ENCODE measurements at places on chromosomes 7 and 10.

GRCh38 chr10:107440741-107441140 is 276.2 kb upstream of the SORCS1 start:
- DNase-seq, result no peak

DNA sequence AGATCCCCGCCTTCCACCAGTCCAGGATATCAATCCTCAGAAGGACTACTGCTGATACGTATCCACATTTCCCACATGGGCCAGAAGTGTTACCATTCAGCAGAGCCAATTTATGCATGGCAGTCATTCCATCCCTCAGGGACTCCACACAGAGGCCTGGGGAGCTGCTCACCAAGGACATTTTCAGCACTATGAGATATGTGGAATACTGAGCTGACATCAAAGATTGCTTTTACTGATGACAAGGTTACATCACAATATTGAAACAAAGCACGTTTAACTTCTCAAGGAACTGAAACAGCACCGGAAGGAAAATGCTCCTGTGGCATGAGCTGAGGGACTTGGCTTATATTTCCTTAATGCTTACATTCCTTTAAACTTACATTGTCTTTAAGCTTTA is 335.1 kb downstream of the BMPER start:
- no peak for DNase-seq

- DNase-seq, result no peak
These were observed 168.0 kb upstream of the PRKCQ start for GRCh38 chr10:6748029-6748428.

DNA sequence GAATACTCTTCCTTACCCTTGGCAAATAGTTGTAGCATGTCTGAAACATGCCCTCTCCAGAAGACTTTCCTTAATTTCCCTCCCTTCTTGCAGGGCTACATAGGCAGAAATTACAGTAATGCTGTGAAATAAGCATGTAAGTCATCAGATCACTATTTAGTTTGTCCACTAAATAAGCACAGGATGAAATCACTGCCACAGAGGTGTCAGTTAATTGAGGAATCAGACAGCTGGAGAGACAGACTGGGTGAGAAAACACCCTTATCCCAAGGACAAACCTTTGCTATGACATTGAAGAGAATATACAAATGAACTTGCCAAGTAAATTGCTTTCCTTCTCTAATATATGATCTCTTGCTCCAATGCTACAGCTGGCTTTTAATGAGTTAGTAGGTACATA is 129.3 kb downstream of the CHRM2 start:
- no peak for DNase-seq

DNA sequence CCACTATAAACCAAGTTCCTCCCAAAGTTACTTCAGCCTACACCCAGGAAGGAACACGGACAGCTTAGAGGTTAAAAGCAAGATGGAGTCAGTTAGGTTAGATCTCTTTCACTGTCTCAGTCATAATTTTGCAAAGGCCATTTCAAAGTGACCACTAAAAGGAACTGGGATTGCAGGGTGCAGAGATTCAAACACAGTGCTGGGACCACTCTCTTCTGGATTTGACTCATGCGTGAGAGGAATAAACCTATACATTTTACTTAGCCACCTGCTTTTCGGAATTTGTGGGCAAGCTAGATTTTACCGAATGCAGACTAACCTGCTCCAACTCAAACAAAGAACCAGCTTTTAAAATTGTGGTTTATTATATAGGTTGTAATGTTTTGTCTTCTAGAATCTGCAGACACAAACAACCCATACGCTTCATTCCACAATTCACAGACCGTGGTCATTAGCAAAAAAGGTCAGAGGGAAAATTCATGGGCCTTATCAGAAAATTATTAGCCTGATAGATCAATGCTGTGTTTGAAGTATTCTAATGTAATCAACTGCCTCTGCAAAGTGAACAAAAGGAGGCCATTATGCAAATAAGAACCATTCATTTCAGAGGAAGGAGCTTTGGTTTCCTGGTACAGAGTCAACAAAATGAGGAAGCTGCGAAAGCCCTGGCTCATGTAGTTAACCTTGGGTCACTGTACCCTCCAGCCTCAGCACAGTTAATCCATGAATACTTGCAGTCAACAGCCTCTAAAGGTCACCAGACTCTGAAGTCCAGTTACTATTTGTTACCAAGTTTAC is 342.7 kb upstream of the KLF6 start:
- no peak for DNase-seq

- DNase-seq, result no peak
These were observed 114.6 kb downstream of the PDE1C start for GRCh38 chr7:31955641-31956040.

DNA sequence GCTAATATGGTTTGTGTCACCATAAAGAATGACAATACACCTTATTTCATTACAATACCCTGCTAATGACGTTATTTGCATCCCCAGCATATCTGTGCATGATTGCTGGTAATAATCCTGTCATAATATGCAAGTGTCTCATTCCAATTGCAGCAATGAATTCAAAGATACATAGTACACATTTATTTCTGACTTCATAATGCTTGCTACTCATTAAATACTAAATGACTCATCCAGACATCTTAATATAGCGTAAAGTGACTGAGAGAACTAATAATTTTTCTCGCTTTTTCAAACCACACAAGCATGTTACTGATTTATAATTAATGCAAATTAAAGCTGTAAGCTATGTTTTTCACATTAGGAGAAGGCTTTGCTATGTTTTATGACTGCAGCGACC is 234.7 kb upstream of the MDFIC start:
- DNase-seq, result no peak

DNA sequence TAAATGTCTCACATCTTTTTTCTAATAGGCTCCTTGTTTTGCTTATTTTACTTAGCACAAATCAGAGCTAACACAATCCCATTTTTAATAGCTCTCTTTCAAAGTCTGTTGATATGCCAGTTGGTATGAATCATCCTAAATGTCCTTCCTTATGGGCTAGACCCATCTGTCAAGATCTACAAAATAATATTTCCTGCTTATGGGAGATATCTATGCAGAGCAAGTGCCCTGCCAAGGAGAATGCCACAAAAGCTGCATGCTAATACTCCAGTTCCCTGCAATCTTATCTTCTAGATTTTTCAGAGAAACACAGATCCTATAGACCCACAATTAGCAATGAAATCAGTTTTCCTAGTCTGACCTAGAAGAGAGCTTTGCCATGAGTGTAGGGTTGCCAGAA is 230.8 kb upstream of the NPVF start:
- DNase-seq, result no peak

DNA sequence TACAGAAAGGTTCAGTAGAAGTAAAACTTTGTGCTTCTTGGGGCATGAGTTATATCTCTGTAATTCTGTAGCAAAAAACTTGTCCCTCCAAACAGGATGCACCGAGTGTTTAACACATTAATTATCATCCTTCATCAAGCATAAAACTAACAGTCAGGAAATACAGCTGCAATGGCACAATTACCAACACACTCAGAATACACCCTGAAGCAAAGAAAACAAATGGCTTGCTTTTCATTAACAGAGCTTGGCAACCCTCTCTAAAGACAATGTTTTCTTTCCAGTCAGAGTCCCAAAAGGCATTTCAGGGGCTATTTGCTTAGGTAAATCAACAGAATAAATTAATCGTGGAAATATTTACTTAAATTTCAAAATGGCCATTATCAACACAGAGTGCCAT is 107.7 kb downstream of the ICA1 start:
- no peak for DNase-seq

DNA sequence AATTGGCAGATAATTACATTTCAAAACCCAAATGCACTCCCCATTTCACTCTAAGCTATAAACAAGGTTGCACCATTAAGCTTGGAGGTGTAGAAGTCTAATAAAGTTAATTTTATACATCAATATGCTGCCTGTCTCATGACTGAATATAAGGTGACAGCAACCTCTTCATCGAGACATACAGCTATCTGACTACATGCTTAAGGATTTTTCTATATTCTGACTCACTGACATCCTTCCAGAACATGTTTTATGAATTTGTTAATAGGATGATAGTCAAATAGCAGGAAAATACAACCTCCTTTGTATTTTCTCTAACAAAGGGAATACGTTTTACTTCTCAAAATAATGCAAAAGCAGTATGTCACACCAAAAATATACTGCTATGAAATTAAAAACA is 76.6 kb downstream of the NRBF2 start:
- no peak for DNase-seq

DNA sequence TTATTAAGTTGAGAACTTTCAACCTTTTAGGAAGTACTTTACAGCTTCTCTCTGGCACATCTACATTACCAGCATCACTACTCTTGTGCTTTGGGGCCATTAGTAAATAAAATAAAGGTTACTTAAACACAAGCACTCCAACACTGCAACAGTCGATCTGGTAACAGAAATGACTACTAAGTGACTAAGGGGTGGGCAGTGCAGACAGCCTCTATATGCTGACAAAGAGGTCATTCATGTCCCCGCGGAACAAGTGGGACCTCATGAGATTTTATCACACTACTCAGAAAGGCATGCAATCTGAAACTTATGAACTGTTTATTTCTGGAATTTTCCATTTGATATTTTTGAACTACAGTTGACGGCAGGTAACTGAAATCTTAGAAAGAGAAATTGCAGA is 111.3 kb upstream of the DNAJB12 start:
- no peak for DNase-seq

- peak; percentile 30 for DNase-seq
These were observed 116.5 kb downstream of the MARCHF5 start for GRCh38 chr10:92407305-92408016.

DNA sequence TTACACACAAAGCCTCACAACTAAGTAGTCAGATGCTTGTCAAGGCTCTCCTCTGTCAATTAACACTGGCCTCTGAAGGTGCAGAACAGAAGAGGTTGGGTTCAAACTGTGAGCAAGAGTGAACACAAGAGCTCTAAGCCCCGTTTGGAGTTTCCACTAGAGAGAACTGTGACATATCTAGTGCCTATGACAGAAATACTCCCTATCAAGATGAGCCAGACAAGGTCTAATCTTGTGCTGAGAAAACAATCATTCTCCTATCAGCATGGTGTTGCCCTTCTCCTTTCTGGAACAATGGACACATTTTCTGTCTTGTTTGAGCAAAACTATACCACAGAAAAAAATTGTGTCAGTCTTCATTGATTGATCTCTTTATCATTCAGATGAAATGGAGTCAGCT is 62.4 kb upstream of the CCDC71L start:
- no peak for DNase-seq

DNA sequence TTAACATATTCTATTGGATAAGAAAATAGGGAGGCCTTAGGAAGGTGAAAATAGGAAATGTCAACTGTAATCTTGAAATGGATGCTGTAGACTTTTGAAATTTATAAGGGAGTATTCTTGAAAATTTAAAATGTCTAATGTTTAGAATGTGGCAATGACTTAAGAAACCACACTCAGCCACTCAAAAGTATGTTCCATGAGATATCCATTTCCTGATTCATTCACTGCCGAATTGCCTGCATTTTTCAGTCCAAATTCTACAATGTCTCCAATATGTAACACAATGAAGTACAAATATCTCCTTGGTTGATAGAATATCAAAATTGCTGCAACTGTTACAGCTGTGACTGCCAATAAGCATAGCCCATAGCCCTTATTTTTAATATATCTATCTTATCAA is 25.9 kb downstream of the PRKG1 start:
- no peak for DNase-seq

DNA sequence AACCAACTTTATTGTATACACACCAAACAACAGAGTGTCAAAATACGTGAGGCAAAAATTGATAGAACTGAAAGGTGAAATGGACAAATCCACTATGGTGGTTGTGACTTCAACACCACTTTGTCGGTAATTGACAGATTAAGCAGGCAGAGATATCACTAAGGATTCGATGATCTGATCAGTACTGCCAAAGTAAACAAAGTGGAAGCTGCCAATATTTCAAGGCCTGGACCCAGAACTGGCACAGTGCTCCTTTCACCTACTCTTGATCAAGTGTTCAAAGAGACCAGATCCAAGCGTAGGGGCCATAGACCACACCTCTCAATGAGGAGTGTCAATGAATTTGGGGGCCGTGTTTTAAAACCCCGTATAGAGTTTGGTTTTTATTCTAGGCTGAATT is 167.0 kb downstream of the CDK14 start:
- DNase-seq, result no peak

GRCh38 chr10:130492266-130492934 is 356.2 kb downstream of the GLRX3 start:
- no peak for DNase-seq

- no peak for DNase-seq
These were observed 198.3 kb downstream of the BAMBI start for GRCh38 chr10:28875549-28876081.

GRCh38 chr10:82538272-82538671 is 663.3 kb downstream of the NRG3 start:
- DNase-seq, result no peak

DNA sequence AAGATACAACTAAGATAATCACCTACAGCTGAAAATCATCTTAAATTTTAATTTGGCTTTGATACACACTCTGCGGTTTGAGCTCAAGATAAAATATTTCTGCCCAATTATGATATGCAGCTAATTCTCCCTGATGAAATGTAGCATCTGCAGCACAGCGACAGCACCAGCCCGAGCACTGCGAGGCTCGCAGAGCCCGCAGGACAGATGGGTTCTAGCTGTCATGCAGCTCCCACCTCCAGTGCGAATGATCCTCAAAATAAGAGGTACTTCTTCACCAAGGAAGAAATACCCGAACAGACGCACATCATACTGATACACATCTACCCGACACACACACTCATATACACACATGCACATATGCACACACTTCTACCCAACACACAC is 457.6 kb downstream of the PTPRN2 start:
- no peak for DNase-seq

GRCh38 chr10:21212348-21212747 is 313.1 kb downstream of the SKIDA1 start:
- no peak for DNase-seq

DNA sequence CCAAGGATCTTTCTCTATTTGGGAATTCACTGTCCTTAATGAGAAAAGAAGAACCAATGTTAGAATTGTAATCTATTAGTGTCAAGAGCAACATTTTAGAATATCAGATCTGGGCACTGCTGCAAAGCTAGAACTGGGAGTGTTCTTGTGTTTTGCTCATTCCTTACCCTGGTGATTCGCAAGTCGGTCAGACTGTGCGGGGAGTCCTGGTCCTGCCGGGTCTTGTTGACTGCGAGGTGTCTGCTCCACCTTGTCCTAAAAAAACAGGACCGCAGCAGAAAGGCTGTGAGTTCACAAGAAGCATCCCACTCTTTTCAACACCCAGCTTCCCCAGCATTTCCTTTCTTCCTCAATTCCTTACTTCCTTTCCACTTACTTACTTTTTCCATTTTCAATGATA is 79.0 kb downstream of the GRB10 start:
- DNase-seq, result no peak

GRCh38 chr10:76432016-76433012 is 1000.9 kb downstream of the LRMDA start:
- DNase-seq, result no peak

GRCh38 chr7:46291601-46292150 is 370.6 kb upstream of the IGFBP3 start:
- DNase-seq, result no peak
